ENCODE measurements at places on chromosomes 16 and 17.

GRCh38 chr17:79117905-79118487 lies 43.4 kb downstream of the ENGASE start:
- DNase-seq = no peak

DNA sequence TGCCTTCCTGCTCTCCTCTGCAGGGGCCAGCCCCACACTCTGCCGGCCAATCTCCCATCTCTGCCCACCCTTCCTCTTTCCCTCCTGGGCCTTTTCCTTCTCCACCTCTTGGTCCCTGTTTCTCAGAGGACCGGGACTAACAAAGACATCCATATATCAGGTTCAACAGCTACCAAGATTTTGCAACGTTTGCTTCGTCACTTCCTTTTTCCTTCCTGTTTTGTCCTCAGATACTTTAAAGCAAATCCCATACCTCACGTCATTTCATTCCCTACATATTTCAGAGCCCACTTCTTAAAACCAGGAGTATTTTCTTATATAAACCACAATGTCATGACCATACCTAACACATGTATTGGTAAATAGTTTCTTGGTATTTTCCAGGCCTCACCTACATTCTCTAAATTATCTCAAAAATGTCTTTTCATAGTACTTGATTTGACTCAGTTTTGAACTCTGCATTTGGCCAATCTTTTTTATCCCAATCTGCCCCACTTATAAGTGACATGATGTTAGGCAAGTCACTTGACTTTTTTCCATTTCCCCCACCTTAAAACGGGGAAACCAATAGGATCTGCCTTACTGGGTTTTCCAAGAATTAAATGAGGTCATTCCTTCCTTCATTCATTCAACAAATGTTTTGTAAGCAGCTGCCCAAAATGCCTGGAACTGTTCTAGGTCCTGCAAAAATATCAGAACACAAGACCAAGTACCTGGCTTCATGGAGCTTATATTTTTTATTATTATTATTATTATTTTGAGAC lies 7.2 kb upstream of the USP10 start:
- no peak for DNase-seq

DNA sequence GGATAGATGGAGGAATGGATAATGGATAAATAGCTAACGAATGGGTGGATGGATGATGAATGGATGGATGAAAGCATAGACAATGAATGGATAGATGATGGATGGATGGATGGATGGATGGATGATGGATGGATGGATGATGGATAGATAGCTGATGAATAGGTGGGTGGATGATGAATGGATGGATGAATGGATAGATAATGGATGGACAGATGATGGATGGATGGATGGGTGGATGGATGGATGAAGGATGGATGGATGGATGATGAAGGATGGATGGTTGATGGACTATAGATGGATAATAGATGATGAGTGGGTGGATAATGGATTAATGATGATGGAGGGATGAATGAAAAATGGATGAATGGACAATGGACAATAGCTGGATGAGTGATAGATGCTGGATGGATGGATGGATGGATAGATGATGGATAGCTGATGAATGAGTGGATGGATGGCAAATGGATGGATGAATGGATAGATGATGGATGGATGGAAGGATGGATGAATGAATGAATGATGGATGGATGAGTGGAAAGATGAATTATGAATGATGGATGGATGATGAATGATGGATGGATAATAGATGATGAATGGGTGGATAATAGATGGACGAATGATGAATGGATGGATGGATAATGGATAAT lies 239.8 kb downstream of the KATNIP start:
- DNase-seq = no peak

DNA sequence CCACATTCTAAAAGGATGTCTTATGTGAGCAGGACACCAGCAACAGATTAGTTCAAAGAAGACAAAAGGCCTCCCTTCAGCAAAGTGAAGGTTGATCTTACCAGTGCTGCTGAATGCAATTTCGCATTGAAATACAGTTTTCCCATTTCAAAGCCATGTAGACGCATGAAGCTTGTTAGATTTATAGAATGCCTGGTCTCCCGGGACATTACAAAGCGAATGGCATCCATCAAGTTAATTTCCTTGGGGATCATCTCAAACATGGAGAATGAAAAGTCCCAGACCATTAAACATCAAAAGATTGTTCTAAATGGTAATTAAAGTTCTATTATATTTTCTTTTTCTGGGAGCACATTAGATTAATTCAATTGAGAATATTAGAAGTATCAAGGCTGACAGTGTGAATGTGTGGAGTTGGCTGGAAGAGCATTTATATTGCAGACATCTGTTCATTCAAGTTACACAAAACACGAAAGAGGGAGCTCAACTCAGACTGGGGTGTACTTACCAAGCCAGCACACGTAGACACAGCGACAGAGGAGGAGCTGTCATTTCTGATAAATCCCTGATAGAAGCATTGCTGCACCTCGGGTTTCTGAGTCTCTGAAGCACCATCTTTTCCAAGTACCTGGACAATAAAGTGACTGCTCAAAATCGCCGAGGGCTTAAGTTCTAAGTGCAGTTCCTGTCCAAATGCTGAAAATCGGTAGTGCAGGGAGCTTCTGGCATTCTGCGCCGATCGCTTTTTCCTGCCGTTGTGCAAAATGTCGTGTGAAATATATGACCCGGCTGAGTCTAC lies 3.8 kb downstream of the ADAMTS18 start:
- no peak for DNase-seq

DNA sequence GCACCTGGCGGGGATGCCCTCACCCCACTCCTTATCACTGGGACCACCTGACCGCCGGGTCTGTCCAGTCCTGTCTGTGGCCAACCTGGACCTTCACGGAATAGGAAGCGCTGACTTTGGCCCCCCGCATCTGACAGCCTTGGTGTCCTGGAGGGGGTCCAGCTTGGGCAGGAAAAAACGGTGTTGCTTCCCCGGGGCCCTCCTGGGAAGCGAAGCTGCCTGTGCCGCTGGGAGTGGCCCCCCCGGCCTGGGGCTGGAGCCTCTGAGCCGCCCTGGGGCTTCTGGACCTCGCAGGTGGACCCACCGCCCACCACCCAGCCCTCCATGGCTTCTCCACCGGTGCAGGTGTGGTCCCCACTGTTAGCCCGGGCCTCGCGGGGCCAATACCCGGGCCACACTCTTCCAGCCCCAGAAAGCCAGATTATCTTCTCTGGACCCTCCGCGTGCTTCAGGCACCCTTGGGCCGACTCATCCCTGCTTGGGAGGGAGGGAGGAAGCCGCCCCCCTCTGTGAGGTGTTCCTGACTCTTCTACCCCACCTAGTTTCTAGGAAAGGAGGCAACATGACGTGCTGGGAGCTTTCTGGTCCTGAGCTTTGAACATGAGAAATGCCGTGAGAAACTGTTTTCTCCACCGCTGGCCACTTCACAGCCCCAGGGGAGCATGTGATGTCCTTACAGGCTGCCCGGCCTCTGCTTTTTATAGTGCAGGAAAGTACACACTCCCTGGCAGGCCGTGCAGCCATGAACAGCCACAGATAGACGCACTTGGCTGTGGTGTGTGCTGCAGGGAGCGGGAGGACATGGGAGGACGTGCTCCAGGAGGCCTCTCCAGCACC lies 1.1 kb downstream of the C1QTNF1 start:
- DNase-seq = no peak

GRCh38 chr16:7408700-7409365 lies 76.2 kb downstream of the RBFOX1 start:
- no peak for DNase-seq

DNA sequence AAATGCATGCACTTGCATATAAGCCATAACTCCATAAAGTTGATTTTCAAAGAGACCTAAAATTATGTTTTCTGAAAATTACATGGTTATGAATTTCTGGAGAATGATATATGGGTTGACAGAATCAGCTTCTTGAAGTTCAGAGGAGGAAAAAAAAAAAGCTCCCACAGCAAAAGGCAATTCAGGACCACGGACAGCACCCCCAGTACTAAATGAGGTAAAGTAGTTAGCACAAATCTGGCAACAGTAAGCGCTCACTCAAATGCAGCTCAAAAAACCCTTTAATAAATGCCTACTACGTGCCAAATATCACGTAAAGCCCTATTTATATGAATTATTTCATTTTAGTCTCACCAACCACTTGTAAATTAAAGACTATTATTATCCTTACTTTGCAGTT lies 135.2 kb downstream of the SHISA9 start:
- no peak for DNase-seq

GRCh38 chr17:52158450-52159042 lies at the start of gene CA10:
TSS of gene CA10 (minus strand) at chr17:52158714.
- no peak for DNase-seq

DNA sequence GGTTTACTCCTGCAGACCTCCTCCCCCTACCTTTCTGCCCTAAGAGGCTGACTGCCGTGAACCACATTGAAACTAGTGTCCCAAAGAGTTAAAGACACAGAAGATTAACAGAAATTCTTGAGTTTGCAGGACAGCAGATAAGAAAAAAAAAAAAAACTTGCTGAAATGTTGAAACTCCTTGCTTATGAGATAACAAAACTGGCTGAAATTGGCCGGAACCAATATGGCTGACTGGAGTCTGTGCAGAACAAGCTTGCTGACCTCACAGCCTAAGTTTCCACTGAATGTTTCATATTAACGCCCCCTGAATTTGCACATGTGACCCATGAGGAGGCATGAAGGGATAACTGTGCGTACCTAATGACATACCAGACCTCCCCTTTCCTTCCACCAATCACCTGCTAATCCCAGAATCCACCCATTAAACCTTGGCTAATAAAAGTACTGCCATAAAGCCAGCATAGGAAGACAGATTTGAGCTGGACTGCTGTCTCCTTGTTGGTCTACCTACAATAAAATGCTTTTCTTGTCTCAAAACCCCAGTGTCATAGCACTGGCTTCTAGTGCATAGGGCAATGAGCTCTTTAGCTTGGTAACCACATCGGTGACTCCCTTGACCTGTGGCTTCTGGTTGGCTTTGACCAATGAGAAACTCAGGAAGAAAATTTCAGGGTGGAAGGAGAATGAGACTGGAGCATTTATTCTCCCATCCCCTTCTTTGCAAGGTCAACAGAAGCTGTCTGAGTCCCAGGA lies 80.1 kb downstream of the PMP22 start:
- no peak for DNase-seq

- no peak for DNase-seq
Measured at GRCh38 chr16:89548344-89549006, 12.0 kb upstream of the RPL13 start.

DNA sequence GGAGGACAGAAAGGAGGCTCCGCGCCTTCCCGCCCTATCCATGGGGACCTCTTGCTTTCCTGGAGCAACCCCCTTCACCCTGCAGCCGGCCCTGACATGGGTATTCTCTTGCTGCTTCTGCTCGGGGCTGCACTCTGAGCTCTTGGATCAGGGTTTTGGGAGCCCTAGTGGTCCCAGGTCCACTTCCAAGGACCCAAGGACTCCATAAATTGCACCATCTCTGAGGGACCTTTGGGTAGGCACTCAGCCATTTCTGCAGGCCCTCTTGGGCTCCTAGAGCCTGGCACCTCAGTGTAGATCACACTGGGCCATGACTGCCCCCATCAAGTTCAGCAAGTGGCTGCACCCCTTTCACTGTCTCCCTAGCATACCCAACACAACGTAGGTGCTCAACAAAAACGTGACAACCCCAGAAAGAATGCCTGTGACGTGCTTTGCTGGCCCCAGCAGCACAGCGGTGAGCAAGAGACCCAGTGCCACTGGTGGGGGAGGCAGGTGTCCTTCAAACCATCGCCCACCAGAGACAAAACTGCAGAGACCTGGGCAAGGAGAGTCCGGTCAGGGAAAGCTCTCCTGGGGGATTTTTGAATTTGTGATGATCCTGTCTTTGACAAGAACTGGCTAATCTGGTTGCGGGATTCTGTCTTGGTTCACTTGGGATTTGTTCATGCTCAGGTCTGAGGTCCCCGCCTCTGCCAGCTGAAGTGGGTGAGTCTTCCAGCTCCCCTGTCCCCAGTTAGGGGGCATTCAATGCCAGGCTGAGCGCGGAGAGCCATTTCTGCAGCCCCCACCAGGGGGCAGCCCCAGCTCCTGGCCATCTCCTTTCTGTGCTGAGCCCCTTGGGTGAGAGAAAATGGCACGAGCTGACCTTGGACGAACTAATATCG lies 2.5 kb upstream of the RAB11FIP4 start:
- DNase-seq = no peak

DNA sequence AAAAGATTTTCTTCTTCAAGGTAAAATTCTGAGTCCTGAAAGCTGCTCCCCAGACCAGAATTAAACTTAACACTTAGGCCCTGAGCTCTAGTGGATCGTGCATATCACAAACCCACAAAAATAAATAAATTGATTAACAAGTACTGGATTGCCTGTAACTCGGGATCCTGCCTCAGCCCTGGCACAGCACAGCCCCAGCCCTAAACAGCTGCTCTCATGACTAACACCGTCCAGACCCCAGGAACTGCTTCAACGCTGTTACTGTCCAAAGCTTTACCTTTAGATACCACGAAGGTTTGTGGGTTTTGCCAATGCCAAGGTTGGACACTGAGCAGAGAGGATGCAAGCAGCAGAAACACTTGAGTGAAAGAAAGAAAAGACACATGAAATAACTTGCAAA lies 172.5 kb downstream of the COPRS start:
- DNase-seq = no peak

- no peak for DNase-seq
Measured at GRCh38 chr16:56163089-56163488, 28.2 kb upstream of the GNAO1 start.

GRCh38 chr16:88817785-88818574 lies 6.3 kb upstream of the APRT start:
- DNase-seq = no peak
